ENCODE measurements at places on chromosomes 7 and 10.

DNA sequence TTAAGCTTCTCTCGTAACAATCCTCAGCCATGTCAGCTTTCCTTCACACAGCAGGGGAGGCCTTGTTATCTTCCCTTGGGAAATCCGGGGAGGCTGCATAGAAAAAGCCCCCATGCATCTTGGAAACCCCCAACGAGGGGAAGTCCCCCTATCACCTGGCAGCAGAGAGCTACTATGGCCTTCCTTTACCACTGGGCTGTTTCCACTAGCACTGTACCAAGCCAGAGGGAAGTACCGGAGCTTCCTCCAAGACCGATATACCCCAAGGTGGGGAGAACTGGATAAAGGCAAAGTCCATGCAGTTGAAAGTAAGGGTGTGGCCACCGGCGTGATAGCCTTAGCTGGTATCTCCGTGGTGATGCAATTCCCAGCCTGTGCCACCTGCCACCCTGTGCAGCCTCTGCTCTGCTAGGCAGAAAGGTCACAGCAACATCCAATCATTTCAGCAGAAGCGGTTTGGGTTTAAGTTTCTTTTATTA is 4.4 kb upstream of the CLIP2 start:
- DNase-seq = no peak

GRCh38 chr10:49362596-49363260 is 33.2 kb downstream of the DRGX start:
- DNase-seq = no peak

GRCh38 chr10:77087366-77087765 is 550.2 kb downstream of the KCNMA1 start:
- DNase-seq = no peak

DNA sequence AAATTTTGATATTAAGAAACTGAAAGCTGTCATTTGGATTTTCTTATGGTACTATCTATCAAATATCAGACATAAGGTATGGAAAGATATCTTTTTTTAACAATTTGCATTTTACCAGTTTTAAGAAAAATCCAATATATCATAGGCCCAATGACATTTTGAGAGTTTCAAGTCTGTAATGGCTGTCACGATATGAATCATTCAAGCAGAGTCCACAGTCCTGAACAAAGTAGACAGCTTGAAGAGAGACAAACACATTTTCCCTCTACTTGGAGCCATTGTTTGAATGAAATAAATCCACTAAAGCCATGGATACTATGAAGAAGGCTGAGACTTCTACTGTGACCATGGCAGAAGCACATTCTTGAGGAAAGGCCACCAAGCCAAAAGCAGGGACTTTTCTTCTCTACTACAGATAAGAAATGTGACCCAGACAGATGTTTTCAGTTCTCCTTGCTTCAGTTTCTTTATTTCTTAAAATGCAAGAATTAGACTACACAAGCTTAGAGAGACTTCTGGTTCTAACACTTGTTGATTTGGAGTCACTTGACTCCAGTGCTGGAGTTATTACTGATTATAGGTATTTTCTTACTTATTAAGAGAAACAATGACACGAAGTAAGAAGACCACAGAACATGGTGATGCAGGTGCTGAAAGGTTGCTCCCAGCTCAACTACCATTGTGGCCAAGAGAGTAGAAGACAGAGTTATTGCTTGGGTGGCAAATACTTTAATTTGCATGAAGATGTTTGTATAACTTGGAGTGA is 429.1 kb downstream of the KIF20B start:
- DNase-seq = no peak

- DNase-seq = no peak
Measured at GRCh38 chr10:127908106-127908958, 1.4 kb downstream of the PTPRE start.

DNA sequence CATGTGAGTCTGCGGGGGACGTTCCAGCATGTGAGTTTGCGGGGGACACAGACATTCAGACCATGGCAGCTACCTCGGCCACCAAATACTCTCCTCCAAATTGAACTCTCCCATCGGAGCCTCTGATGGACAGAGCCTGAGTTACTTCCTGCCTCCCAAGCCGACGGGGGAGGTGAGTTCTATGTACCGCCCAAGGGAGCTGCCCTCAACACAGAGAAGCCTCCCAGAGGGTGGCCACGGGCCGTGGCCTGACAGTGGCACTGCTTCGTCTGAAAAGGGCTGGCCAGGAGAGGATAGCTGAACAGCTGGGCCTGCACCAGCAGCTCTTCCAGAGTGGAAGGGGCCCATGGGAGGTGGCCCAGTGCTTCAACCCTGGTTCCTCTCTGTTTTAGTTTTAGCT is 274.5 kb upstream of the PPP2R2D start:
- DNase-seq = no peak

- no peak for DNase-seq
Measured at GRCh38 chr10:108375691-108376090, 1211.2 kb upstream of the SORCS1 start.

Data from stimulated activated CD4-positive, alpha-beta T cell treated with anti-CD3 and anti-CD28 coated beads, Interleukin-4, amount 100 ng/mL, for 48 hours (primary cell).